Myocyte (in vitro differentiated cells): ENCODE measurements at places on chromosomes 2 and 18.
A peak's percentile ranks its signal among the peaks of the same experiment; 100 is the strongest.

GRCh38 chr2:8656160-8656641 lies 25.7 kb upstream of the ID2 start:
- no peak for DNase-seq

DNA sequence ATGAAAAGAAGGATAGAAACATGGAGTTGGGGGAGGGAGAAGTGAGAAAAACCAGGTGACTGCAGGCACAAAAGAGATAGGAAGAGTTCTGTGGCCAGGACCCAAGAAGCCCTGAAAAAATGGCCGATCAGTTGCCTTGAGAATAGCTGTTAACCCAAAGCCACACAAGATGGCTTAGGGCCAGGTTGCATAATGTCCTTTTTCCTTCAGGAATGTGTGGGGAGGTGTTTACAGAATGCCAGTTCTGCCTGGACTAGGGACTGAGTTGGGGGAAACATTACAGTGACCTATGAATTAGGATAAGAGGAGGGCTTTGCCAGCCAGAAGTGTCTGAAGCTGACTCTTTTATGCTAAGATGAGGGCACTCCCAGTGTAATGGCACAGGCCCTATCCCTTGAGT lies 17.1 kb downstream of the FAM110C start:
- no peak for DNase-seq

DNA sequence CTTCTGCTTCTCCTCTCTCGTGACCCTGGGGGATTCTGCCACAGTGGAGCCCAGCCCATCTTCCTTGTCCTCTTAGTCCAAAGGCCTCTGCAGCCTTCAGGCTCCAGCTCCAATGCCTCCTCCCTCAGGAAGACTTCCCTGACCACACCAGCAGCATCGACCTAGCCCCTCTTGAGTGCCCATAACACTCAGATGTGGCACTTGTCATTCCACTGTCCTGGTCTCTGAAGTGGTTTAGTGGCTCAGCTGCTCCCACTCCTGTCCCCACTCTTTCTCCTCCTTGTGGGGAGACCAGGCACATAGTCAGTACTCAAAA lies 97.5 kb downstream of the STPG4 start:
- DNase-seq = no peak

GRCh38 chr2:52405980-52406379 lies 1361.6 kb upstream of the CHAC2 start:
- no peak for DNase-seq

DNA sequence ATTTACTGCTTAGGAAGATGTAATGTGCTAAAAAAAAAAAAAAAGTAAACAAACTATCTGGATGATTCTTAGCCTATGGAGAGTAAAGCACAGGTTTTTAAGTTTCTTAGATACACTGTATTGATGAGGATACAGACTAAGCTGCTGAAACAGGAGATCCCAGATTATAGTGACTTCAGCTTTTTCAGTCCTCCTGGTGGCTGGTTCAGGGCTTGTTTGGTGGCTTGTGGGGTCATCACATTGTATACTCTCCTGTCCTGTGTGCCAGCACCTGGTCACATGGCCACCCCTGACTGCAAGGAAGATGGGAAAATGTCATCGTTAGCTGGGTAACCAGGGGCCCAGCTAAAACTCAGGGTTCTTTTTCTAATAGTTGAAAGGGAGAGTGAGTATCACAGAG lies 31.4 kb downstream of the RAB31 start:
- no peak for DNase-seq

- no peak for DNase-seq
These were observed 19.1 kb downstream of the EIF2AK3 start for GRCh38 chr2:88608184-88608583.

GRCh38 chr2:240138254-240138984 lies 2.0 kb downstream of the OTOS start:
- DNase-seq = no peak

- no peak for DNase-seq
These were observed 96.8 kb downstream of the GLI2 start for GRCh38 chr2:120832296-120833070.

DNA sequence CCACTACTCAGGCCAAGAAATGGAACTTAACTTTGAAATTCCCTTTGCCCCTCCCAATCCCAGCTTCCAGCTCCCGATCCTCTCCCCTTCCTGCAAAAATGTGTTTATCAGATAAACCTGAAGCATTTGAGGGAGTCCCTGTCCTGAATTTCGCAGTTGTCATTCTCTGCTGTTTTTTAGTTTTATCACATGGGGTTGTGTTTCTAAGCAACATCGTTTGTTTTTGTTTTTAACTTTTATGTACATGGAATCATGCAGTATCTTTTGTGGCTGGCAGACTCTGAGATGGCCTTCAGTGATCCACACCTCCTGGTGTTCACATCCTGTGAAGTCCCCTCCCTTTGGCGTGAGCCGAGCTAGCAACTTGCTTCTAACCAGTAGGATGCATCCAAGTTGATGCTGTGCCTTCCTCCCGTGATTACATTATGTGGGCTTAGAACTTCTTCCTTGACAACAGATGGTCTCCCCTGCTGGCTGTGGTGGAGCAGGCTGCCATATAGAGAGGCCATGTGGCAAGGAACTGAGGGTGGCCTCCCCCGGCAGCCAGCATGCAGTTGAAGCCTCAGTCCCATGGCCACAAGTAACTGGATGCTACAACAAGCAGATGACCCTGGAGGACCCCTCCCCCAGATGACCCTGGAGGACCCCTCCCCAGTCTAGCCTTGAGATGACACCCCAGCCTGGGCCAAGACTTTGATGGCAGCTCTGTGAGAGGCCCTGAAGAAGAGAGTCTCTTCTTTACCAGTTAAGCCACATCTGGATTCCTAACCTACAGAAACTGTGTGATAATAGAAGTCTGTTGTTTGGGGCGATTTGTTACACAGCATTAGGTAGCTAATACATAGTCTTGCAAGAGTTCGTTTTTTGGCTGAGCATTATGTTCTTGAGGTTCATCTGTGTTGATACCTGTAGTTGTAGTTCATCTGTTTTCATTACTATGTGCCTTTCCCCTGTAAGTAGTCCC lies 27.7 kb downstream of the SH3BP4 start:
- no peak for DNase-seq

- DNase-seq = no peak
These were observed 758 bp downstream of the CFAP221 start for GRCh38 chr2:119544939-119545475.

DNA sequence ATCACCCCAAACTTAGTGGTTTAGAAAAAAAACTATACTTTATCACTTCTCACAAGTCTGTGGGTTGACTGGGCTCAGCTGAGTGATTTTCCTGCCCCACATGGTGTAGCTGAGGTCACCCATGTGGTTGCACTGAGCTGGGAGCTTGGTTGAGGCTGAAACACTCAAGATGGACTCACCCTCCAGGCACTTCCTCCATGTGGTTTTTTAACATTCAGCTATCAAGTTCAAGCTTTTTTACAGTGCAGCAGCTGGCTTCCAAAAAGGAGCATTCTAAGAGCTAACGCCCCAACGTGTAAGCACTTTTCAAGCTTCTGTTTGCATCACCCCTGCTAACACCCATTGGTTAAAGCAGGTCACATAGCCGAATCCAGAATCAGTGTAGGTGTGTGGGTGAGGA lies 105.9 kb upstream of the CREB1 start:
- DNase-seq = peak; percentile 75

- DNase-seq = no peak
These were observed 8.7 kb upstream of the RPRD1A start for GRCh38 chr18:36075862-36076587.

DNA sequence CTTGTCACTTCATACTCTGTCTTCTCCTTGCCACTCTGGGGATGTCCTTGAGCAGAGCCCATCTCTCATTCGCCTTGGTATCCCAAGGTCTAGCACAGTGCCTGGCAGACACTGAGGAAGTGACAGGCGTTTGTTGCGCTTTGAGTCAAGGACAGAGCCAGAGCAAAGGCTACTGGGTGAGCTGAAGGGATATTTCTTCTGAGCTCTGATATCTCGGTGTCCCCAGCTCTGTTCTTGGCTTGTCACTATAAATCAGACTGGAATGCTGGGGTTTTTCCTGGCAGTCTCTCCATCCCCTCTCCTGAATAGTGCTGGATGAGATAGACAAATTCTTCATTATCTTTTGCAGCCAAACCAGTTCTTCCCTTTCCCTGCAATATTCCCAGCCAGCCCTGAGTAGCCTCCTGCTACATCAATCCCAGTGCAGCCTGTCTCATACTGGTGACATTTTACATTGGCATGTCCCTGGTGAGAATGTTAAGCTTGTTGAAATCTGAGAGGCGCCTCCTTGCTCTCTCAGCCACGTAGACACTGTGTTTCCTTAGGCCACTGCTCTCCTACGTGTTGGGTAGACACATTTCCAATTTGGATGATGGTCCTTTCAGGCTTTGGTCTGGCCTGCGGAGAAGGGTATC lies 61.7 kb downstream of the CTIF start:
- DNase-seq = peak; percentile 68

DNA sequence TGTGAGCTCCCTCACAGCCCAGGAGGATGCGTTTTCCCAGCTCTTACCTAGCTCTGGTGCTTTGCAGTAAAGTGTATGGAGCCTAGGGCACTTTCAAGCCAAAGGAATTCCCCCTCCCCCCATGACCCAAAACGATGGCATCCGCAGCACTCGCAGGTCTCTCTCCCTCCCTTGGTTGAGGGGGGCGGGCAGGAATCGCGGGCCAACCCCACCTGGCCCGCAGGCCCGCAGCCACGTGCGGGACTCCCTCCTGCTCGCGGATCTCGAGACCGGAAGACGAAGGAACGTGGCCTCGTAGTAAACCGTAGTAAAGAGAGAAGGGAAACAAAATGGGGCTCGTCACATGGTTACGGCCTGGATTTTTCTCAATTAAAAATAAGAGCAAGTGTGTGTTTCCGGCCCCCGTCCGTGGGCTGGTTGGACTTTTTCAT lies 8.5 kb downstream of the IRS1 start:
- no peak for DNase-seq

DNA sequence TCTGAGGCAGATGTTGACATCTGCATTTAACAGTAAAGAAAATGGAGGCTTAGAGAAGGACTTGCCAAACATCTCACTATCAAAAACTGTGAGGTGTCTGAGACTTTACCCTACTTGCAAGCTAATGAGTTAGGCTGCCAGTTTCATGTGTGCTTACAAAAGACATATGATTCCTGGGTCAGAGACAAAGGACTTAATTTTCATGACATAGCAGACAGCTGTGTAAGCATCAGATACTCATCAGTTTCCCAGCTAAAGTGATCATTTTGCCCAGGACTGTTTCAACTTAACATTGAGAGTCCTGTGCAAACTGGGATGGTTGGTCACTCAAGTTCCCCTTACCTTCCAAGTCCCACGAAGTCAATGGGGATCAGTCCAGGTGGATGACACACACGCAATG lies 18.9 kb upstream of the DAPL1 start:
- no peak for DNase-seq

- DNase-seq = no peak
These were observed 103.9 kb upstream of the DCC start for GRCh38 chr18:52236131-52236530.

DNA sequence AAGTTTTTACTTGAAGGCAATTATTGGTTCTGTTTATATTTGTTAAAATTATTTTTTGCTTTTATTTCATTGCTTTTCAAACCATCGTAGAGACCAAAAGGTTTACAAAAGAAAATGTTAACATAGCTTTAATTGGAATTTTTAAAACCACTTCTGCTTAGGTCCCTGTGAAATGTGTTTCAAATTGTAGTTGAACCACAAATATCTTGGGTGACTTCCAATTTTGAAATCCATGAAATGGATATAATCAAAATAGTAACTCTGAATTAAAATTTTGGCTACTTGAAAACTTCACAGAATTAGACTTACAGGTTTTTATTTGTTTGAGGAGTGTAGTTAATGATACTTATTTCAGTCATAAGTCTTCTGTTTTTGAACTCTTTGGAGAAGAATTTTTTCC lies 3.1 kb upstream of the SPAG16 start:
- peak; percentile 21 for DNase-seq

DNA sequence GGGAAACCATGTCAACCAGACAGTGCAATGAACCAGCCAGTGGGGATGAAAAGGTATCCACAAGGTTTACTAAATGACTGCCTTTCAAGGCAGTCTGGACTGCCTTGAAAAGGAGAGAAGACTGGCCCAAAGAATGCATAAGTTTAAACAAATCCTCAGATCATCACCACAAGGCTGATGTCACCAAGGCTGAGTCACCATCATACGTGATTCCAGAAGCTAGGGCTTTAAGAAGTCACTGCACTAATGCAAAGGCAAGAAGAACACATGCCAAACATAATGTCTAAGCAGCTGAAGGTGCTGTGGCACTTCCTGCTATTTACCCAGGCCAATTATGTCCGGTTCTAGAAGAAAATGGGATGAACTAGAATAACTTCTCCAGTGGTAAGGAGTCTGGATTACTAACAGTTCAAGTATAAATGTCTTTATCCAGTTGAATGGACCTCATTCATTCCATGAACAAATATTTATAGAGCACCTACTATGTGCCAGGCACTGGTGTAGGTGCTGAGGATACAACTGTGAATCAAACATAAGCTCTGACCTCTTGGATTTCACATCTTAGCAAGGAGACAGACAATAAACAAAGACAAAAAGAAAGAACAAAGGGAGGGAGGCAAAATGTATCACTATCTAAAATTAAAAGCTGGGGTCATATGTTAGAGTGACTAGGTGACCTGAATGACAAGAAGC lies 37.6 kb upstream of the ONECUT2 start:
- DNase-seq = peak; percentile 2

DNA sequence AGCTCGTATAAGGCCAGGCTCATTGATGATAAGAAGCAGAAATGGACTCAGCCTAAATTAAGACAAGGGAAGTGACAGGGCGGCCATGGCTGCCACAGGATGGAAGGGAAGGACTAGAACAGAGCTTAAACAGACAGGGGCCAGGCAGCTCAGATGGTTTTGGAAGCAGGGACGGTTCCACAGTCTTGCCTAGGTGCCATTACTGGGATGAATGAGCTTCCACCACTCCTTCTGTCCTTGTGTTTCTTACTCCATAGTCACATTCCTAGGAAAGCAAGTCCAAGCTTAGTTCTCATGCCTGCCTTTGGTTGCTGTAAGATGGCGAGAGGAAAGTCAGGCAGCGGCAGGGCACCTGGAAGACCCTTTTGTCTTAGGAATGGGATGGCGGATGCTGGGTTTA lies 11.9 kb downstream of the GNLY start:
- DNase-seq = no peak
